Activated T-helper 9 cell treated with anti-CD3 and anti-CD28 coated beads, Interleukin-2, amount 50 U/mL, for 16 hours (primary cell): ENCODE measurements at places on chromosomes 5 and 9.

GRCh38 chr5:154313360-154314017, 123.0 kb downstream of the GALNT10 start:
- no peak for DNase-seq

GRCh38 chr5:176700239-176700847, 53.1 kb downstream of the TSPAN17 start:
- no peak for DNase-seq

DNA sequence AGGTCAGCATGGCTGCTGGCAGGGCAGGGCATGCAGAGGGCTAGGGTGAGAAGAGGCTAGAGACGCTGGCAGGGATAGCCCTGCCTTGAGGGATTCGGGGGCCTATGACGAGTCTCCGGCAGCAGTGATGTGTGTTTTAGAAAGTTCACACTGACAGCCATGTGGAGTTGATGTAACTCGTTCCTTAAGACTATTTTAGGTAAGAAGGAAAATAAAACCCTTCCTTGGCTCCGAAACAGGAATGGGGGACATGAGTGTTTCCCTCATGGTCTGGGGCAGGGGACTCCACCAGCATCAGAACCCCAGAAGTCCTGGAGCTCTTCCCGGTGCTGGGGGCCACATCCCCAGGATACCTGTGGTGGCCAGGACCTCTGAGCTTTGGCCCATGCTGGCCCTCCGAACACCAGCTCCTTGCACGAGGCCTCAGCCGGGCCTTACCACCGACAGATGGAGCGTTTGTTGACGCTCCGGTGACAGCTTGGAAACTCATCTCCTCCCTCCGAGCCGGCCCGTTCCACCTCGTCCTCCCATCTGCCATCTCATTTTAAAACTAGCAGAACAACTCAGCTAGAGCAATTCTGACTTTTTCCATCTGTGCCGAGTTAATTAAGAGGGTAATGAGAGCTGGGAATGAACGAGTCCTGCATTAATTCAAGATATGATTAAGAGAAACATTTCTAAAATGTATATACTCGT, 337.7 kb downstream of the CDK5RAP2 start:
- no peak for DNase-seq

DNA sequence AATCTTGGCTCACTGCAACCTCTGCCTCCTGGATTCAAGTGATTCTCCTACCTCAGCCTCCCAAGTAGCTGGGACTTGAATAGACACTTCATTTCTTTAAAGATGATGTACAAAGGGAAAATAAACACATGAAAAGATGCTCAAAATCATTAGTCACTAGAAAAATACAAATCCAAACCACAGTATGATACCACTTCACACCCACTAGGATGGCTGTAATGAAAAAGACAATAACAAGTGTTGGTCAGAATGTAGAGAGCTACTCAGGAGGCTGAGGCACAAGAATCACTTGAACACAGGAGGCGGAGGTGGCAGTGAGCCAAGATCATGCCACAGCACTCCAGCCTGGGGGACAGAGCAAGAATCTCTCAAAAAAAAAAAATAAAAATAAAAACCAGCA, 13.0 kb downstream of the F2RL2 start:
- DNase-seq: no peak

GRCh38 chr9:13993632-13994185, 320.2 kb downstream of the NFIB start:
- no peak for DNase-seq
